Activated CD4-positive, alpha-beta T cell treated with anti-CD3 and anti-CD28 coated beads, Interleukin-2, amount 10 ng/mL, durations not matched to agents 24 days and 14 days (primary cell): ENCODE measurements at places on chromosomes 1 and 21.

- DNase-seq, result peak; percentile 6
Observed at GRCh38 chr1:172172352-172172831, 248.1 kb upstream of the C1orf105 start.

- no peak for DNase-seq
Observed at GRCh38 chr1:235617808-235618207, 31.8 kb downstream of the GNG4 start.

DNA sequence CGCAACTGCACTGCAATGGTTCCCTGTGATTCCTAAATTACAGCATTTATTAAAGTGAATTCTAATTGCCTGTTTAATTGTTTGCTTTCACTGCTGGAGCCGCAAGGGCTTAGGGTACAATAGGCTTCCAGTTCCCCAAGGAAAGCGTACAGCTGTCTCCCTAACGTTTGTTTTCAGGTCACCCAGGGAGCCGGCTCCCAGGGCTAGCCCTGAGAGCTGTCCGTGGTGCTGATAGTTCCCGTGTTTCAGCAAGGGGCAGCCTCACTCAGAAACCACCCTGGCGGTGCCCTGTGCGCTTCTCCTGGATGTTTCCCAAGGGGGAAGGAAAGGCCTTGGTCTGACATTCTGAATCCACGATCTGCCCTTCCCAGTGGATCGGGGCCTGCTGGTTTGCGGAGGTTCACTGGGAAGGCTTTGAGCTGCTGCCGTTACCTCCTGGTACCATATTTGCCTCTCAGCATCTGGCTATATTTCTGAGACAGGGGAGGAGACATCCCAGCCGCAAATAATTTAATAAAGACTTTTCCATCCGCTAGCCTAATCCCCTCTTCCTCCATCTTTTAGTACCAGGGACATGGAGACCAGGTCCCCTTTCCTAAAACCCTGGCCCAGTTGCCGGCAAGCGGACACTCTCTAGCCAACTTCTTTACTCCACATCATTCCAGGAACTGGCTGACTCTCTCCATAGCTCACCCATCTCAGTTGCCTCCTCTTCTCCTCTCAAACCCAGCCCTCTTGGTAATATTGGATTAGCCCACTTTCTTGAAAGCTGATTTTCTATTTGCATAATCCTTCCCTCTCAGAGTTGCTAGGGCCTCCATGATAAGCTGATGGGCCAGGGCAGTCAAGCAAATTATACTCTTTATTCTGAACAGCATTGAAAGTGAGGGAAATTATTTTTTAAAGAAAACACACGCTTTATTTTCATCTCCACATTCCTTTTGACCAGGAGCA lies 149.0 kb downstream of the IGSF21 start:
- peak; percentile 79 for DNase-seq

- DNase-seq, result no peak
Observed at GRCh38 chr1:54743416-54744226, 20.7 kb downstream of the PARS2 start.

DNA sequence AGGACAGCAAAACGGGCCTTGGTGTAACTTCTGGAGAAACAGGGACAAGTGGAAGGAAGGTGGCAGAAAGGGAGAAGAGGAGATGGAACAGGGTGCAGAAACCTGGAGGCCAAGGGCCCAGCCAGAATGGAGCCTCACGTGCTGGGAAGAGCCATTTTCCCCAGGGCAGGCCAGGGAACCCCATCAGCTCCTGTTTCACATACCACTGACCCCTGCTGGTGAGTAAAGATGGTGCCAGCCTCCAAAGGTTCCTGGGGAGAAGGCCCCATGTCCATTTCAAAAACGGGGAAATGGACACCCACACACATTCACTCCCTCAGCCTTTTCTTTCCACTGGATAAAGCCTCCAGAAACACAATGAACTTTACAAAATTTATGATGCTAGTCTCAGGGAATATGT lies 57.6 kb upstream of the JUN start:
- DNase-seq, result peak; percentile 57

- no peak for DNase-seq
Observed at GRCh38 chr1:9621032-9621431, 30.5 kb upstream of the PIK3CD start.

GRCh38 chr1:232428036-232428645 lies 201.8 kb downstream of the SIPA1L2 start:
- no peak for DNase-seq

GRCh38 chr1:93629101-93630059 lies 52.3 kb downstream of the BCAR3 start:
- DNase-seq, result peak; percentile 84

GRCh38 chr1:192399161-192399560 lies 82.4 kb downstream of the RGS21 start:
- DNase-seq, result no peak

DNA sequence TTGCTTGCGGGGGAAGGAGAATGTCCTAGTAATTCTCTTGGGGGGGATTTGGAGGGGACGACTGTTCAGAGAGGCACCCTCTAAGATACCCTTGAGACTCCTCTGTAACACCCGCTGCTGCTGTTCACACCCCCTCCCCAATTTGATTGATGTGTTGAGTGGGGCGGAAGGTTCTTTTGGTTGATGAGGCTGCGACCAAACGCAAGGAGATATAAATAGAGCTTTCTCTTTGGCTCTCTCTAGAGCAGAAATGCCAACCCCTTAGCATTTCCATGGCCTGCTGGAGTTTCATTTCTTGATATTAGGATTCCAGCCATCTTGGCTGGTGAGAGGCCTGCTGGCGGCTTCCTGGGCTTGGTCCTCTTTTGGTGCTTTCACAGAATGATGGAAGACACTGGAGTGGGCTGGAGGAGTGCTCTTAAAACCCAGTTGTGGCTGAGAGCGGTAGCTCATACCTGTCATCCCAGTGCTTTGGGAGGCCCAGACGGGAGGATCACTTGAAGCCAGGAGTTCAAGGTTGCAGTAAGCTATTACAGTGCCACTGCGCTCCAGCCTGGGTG lies 2.0 kb downstream of the PIK3CD start:
- peak; percentile 79 for DNase-seq

- DNase-seq, result no peak
Observed at GRCh38 chr1:204194771-204195170, 1.5 kb downstream of the KISS1 start.

DNA sequence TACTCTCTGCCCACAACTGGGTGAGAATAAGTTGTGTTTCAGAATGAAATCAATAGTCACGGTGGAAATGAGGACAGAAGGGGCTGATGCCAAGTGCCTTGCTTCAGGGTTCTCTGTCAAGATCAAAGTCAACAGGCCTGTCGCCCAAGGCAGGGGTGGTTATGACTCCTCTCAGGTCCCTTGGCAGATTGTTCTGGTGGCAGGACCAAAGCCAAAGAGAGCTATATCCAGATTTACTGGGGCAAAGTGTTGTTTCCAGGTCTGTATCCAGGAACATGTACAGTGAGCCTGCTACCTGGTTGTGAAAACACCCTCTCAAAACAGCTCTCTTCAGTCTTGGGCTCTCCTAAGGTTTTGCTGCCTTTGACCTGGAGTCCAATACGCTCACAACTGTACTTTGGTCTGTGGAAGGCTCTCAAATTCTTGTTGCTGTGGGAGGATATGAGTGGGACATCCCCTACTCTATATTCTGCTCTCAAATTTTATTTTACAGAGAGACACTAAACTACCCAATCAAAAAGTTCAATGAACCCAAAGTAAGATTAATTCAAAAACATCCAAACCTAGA lies 175.1 kb upstream of the ETV3 start:
- no peak for DNase-seq

- peak; percentile 61 for DNase-seq
Observed at GRCh38 chr1:100358210-100358609, 5.9 kb downstream of the CDC14A start.
